ENCODE measurements at places on chromosomes 6 and 20.
A peak's percentile ranks its signal among the peaks of the same experiment; 100 is the strongest.

- no peak for DNase-seq
Observed at GRCh38 chr6:132058975-132059374, 107.8 kb upstream of the CCN2 start.

GRCh38 chr6:89290401-89291155 lies 24.5 kb downstream of the GABRR2 start:
- no peak for DNase-seq

- DNase-seq: no peak
Observed at GRCh38 chr6:106124437-106125430, 38.6 kb downstream of the PRDM1 start.

DNA sequence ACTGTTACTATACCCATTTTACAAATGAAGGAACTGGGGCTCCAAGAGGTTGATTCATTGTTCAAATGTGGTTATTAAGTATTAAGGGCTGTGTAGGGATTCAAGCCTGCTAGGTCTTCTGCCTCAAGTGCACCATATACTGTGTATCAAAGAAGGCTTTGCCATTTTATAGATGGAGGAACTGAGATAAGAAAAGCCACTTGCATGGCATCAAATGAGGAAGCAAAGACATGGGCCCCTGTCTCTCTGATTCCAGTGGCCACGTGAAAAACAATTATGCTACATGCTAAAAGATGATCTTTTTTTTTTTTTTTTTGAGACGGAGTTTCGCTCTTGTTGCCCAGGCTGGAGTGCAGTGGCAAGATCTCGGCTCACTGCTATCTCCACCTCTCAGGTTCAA lies 67.0 kb downstream of the TMEM200A start:
- DNase-seq: peak; percentile 21

- no peak for DNase-seq
Observed at GRCh38 chr6:130865793-130866192, 38.6 kb downstream of the SMLR1 start.

DNA sequence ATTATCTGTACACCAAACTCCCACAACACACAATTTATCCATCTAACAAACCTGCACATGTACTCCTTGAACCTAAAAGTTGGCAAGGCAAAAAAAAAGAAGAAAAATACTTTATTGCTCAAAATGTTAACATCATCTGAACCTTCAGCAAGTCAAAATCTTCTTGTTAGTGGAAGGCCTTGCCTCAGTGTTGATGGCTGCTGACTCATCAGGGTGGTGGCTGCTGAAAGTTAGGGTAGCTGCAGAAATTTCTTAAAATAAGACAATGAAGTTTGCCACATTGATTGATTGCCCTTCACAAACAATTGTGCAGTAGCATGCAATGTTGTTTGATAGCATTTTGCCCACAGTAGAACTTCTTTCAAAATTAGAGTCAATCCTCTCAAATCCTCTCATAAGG lies 2.7 kb upstream of the WFDC11 start:
- no peak for DNase-seq

GRCh38 chr6:13491538-13491937 lies 4.1 kb upstream of the GFOD1 start:
- DNase-seq: no peak

- peak; percentile 5 for DNase-seq
Observed at GRCh38 chr20:62782893-62783278, 13.4 kb upstream of the MRGBP start.

DNA sequence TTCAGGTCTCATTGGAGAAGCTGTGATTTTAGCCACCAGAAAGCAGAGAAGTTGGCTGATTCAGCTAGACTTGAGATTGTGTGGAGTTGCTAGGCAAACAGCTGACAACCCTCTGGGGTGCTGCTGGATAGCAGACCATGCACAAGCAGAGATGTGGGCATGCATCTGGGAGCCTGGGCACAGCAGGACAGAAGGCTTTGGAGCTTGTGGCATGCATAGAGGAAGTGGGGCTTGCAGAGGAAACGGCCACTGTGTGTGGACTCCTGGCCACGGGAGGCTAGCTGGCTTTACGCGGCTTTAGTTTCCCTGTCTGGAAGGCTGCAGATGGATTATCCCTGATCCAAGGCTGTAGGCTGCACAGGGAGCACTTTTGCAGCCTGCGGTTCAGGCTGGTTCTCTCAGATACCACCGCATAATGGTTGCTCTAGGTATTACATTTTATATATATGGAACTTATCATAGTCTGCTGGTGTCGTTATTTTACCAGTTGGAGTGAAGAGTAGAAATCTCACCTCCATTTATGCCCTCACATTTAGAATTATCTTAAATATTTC lies 10.4 kb downstream of the ZNF831 start:
- no peak for DNase-seq

DNA sequence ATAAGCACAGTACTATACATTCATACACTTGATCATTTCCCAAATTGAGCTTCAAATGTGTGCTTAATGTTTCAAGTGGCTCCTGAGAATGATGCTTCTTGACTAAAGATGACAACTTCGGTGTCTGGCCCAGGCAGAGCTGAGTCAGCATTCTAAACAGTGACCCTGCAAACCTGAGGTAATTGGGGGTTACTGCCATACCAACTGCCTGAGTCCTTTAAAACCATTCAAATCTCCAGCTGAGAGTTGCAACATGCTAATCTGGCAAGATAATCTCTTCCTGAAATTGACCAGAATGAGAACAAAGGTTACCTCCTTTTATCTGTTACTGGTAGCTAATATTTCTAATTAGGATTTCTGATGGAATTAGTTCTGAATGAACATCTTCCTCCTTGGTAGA lies 8.2 kb downstream of the BACH2 start:
- peak; percentile 47 for DNase-seq

- no peak for DNase-seq
Observed at GRCh38 chr6:136532030-136532429, 18.2 kb downstream of the MAP7 start.

- DNase-seq: no peak
Observed at GRCh38 chr6:136766274-136766673, 26.0 kb downstream of the MAP3K5 start.

DNA sequence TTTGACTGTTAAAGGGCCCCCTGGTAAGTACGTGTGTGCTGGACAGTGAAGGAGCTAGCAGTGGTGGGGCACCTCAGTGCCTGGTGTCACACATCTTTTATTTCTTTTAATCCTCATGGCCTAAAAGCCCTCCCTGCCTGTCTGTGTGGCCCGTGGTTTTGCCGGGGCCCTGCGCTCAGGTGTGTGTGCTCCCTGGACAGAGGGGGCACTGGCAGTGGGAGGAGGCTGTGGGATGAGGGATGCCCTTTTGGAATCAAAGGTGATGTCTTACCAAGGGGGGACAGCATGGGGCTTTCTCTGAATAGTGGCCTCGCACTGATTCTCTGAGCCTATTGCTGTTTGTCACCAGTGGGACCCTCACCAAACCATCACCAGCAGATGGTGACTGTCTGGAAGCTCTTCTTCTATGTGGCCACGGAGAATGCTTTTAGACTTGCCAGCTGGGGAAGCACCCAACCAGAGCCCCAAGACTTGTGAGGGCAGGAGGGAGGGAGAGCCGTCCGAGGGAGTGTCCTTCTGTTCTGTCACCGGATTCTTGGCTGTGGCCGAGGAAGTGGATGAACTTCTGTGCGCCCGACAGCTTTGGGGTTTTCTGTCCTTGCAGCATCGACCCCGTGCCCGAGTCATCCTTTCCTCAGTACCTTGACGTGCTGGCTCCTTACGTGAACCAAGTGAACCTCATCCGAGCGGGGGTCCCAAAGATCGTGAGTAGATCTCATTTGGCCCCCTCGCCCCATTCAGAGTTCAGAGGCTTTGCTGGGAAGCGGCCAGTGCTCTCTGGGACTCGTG lies 18.1 kb downstream of the PNLDC1 start:
- DNase-seq: no peak

DNA sequence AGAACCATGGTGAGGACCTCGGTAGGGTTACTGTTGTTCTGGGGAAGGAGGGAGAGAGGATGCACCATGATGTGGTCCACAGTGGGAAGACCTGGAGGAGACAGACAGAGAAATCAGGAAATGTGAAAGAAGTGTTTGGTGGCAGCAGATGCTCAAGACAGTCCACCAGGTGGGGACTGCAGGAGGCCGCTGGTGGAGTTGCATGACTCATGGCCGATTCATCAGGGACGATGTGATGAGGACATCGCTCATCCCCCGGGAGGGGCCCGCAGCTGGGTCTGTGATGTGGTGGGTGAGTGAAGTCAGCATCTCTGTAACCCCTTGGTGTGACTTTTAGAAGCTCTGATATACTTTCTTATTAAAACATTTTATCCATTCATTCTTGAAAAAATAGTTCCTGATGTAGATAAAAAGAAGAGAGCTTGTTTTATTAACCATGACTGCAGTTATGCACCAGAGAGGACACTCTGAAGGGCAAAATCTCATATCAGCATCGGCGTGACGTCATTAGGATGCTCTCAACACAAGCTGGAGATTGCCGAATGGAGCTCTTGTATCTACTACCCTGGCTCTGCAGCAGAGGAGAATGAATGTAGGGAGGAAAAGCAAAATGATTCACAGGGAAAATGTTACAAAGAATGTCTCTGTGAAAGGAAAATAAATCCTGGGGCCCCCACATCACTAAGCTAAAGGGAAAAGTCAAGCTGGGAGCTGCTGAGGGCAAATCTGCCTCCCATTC lies 71.2 kb downstream of the RAMACL start:
- no peak for DNase-seq

GRCh38 chr6:36050947-36051710 lies 23.5 kb downstream of the MAPK14 start:
- DNase-seq: no peak

- DNase-seq: no peak
Observed at GRCh38 chr20:63312690-63313348, 19.8 kb downstream of the COL20A1 start.

DNA sequence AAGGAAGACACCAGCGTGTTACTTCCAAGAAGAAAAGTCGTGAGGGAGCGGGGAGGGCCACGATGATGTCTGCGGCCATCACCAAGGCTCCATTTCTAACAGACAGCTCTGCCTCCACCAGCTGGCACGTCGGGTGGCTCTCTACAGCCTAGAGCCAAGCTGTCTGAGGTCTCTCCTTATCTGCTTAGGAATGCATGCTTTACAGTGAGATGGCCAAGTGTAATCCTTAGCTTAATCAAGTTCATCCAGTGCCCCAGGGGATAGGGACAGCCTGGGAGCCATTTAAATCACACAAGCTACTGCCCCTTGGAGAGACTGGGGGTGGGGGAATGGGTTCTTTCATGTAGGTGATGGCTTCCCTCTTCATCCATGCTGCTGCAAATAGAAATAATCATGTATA lies 213.8 kb upstream of the CST7 start:
- DNase-seq: no peak

GRCh38 chr6:11484441-11484840 lies 53.1 kb upstream of the TMEM170B start:
- DNase-seq: no peak

- no peak for DNase-seq
Observed at GRCh38 chr6:41748542-41748941, 1.3 kb upstream of the PGC start.

DNA sequence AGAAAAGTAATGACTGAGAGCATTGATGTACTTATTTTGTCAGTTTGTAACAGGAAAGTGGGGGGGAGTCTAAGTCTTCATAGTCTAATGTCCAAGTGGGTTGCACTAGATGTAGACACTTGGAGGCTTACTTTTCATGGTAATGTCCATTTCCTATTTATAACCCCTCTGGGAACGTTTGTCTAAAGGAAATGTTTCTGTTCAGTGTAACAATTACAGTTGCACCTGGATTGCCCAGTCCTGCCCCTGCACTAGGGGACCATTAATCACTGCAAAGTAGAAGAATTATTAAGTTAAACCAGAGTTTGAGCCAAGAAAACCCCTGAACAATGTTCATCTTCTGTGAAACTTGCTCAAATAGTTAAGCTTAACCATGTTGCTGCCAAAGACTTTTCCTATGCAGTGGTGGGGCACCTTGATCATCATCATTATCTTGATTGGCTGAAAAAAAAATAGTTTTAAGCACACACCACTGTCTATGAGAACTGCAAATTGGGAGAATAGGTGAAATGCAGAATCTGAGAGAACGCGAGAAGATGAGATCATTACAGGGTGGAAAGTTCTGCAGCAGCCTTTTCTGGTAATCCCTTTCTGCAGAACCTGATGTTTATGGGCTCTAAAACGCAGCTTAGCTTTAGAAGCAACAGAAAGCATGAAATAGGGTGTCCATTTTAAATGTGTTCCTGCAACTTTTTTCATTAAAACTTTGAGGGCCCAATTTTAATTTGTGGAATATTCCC lies 106.0 kb downstream of the ZNF217 start:
- no peak for DNase-seq

DNA sequence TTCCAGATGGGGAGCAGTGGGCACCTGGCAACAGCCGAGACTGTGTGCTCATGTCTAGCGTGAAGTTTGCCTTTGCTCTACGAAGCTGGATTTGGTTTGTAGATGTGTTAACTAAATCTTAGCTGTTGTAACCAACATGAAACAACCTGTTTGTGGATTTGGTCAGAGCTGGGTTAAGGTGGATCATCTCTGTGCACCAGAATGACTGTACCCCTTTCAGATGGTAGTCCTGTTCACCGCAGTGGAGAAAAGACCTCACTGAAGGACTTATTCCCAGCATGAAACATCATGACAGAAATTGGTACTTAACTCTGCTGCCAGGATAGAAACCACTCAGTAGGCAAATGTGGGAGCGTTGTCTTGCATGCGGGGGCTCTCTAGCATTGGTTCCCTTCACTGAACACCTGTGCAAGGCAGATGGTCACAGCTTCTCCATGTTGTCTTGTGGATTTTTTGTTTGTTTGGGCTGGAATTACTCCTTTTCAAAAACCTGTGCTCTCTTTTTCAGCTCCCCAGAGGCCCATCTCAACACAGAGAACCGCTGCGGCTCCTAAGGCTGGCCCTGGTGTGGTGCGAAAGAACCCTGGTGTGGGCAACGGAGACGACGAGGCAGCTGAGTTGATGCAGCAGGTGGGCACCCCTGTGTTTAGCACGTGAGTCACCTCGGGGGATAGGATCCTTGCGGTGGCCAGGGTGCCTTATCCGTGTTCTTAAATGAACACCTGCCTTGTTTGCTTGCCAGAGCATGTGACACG lies 19.3 kb upstream of the EFCAB8 start:
- DNase-seq: no peak

GRCh38 chr20:2822073-2822472 lies 5.9 kb downstream of the TMEM239 start:
- peak; percentile 35 for DNase-seq

GRCh38 chr20:5786930-5787795 lies 37.0 kb downstream of the SHLD1 start:
- DNase-seq: peak; percentile 77

DNA sequence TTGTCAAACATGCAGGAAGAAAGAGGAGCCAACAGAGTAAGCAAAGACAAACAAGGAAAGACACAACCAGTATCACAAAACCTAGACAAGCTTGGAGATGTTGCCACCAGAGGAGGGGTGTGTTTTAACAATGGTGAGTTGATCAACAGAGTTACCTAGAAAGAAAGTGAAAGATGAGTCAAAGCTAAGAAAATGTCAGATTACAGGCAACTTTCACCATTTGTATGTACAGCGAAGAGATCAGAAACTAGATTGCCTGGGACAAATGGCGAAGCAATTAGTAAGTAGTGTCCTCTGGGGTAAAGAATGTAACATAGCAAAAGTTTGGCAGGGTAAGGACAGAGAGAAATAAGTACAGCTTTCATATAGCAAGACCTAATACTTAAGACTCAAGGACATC lies 51.6 kb upstream of the POU3F2 start:
- no peak for DNase-seq

Measured in hematopoietic multipotent progenitor cell treated with erythropoietin and hydrocortisone succinate and interleukin-3 and kit ligand, for 6 days (in vitro differentiated cells).